ENCODE measurements at places on chromosomes 1 and 21. TPM values are rescaled to one million over a fixed set of nuclear protein-coding genes. Genes with fewer than 3 reads are reported as not detected.

FCGR2B gene
- total RNA-seq = not detected

AMY2A gene
- not detected for total RNA-seq

TTC24 gene
- not detected for total RNA-seq

MARK1 gene
- 2.0 TPM for total RNA-seq

FCRL5 gene
- total RNA-seq = not detected

IGSF9 gene
- 1.2 TPM for total RNA-seq

FCRL4 gene
- total RNA-seq = not detected

C4BPB gene
- not detected for total RNA-seq

TNFRSF18 gene
- total RNA-seq = not detected

ACTA1 gene
- not detected for total RNA-seq

RIMKLA gene
- total RNA-seq = 0.61 TPM

NECTIN4 gene
- total RNA-seq = 1.4 TPM

SPRR5 gene
- not detected for total RNA-seq

C1orf216 gene
- 14.6 TPM for total RNA-seq

ADAM30 gene
- not detected for total RNA-seq

MYOC gene
- not detected for total RNA-seq

TBX15 gene
- 0.20 TPM for total RNA-seq

PHF13 gene
- 15.4 TPM for total RNA-seq

TFF1 gene
- not detected for total RNA-seq

PGLYRP3 gene
- not detected for total RNA-seq

S100B gene
- total RNA-seq = not detected

TEX35 gene
- not detected for total RNA-seq

GBP2 gene
- total RNA-seq = 3.7 TPM

Data from HT1080 (cell line).